ENCODE measurements at places on chromosomes 4 and X.

DNA sequence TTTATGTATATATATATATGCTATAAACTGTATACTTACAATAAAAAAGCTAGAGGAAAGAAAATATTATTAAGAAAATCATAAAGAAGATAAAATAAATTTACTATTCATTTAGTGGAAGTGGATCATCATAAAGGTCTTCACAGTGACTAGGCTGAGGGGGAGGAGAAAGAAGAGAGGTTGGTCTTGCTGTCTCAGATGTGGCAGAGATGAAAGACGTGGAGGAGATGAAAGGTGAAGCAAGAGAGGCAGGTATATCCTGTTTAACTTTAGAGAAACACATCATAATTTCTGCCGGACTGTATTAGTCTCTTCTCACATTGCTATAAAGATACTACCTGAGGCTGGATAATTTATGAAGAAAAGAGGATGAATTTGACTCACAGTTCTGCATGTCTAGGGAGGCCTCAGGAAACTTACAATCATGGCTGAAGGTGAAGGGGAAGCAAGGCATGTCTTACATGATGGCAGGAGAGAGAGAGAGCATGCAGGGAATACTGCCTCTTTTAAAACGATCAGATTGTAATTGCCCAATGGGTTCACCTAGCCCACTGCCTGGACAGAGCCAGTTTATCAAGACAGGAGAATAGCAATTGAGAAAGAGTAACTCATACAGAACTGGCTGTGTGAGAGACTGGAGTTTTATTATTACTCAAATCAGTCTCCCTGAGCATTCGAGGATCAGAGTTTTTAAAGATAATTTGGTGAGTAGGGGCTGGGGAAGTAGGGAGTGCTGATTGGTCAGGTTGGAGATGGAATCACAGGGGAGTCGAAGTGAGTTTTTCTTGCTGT, 22.1 kb upstream of the RRAGB start:
- DNase-seq: peak; percentile 61

GRCh38 chrX:25105221-25105620, 89.5 kb upstream of the ARX start:
- no peak for DNase-seq

DNA sequence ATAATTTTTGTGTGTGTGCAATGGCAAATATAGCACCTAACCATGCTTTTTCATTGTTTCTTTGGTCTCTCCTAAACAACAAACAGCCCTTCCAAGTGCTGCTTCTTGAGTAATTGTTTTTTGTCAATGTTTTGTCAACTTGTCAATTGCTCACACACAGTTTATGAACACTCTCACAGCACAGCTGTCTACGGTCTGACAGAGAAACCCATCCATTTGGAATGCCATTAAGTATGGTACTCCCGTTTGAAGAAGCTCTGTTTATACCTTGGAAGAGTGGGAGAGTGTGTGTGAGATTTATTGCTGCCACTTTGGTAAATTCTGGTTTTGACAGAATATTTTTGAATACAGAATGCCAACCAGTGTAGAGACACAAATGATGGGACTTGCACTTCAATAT, 254.6 kb downstream of the LDB2 start:
- no peak for DNase-seq

DNA sequence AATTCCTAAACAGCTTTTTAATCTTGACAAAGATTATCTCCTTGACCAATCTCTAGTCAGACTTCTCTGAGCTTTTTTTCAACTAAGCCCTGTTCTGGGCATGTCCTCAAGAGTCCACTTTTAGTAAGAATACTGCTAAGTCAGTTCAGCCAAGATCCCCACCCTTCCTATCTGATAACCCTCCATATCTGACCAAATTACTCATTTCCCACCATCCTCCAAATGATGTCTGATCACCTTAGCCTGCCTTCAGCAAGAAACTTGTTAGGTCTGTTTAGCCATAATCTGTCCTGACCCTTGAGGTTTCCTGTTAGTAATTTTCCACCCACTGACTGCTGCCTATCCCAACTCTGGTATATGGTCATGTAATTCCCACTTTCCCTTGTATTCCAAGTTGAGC, 65.2 kb downstream of the FAM13A start:
- no peak for DNase-seq

GRCh38 chr4:21699446-21699845, 249.1 kb downstream of the KCNIP4 start:
- no peak for DNase-seq

GRCh38 chrX:103417370-103417769, 41.0 kb downstream of the BEX3 start:
- DNase-seq: no peak

DNA sequence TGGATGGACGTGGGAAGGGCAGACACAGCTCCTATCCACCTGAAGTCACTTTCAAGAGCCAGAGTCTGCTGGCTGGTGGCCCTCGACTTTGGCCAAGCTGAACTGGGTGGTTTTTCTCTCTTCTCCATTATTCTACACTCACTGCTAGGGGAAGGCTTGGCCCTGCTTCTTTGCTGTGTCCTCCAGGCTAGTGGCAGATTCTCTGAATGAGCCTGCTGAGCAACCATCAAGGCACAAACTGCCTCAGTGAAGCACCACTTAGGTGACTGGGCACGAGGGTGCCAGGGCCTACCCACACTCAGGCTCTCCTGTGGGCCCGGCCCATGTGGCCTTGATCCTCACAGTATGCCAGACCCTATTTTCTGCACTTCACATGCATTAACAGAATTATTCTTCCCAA, 92.0 kb downstream of the PJA1 start:
- DNase-seq: no peak

DNA sequence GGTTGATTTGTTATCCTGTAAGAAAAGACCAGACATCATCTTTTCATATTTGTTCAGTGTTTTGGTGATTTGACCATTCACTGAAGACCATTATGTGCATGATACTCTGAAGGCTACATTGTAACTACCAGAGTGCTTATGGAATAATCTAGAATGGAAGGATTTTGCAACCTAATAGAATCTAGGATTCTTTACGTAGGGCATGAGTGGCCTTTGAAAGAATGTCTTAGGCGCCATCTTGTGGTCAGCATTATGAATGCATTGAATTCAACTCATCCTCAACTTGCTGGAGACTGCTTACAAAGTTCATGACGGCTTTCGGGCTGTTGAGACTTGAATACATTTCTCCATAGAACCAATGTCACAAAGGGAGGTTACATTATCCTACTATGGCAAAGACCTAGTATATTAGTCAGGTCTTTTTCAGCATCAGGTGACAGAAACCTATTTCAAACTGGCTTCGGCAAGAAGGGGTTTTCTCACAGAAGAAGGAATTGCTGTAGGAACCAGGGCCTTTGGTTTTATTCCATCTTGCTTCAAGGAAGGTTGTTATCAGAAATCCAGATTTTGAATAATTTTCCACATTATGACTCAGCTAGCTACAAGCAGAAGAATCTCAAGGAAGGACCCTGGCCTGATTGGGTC, 104.1 kb downstream of the GPAT3 start:
- peak; percentile 62 for DNase-seq

- DNase-seq: peak; percentile 56
These were observed 86.4 kb downstream of the CBR4 start for GRCh38 chr4:168923526-168924194.

- no peak for DNase-seq
These were observed 821 bp downstream of the ASMTL start for GRCh38 chrX:1451661-1452515.

GRCh38 chrX:24298191-24298590, 15.7 kb downstream of the SUPT20HL2 start:
- DNase-seq: no peak

GRCh38 chr4:118586357-118586790, 98.8 kb upstream of the METTL14 start:
- DNase-seq: no peak

DNA sequence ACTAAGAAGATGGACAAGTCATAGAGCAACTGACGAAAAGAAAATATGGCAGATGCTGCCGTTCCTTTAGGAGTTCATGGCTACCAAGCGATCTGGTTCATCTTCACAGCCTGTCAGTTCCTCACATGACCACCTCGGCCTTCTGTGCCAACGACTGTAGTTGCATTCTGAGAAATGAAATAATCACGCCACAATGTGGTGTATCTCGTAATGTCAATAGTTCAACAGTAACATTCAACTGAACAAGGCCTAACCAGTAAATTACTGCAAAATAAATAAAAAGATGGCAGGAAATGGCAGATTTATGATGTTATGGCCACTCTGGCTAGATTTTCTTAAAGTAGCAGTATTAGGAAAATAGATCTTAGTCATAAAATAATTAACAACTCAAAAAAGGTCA, 4.4 kb downstream of the GPRIN3 start:
- DNase-seq: peak; percentile 67

GRCh38 chrX:41559235-41560052, 112.3 kb downstream of the NYX start:
- no peak for DNase-seq

- no peak for DNase-seq
These were observed 544.8 kb upstream of the ADGRL3 start for GRCh38 chr4:60655356-60655755.

- peak; percentile 85 for DNase-seq
These were observed at the start of gene SULT1B1 for GRCh38 chr4:69760455-69760854. Gene SULT1B1 (minus strand): TSS chr4:69760620. CDS start chr4:69755217, 5,403 bp downstream.

Measured in CD4-positive, alpha-beta T cell treated with Interleukin-6 at 100 ng/mL for 8 hours (primary cell).